ENCODE measurements at places on chromosomes 4 and X.

DNA sequence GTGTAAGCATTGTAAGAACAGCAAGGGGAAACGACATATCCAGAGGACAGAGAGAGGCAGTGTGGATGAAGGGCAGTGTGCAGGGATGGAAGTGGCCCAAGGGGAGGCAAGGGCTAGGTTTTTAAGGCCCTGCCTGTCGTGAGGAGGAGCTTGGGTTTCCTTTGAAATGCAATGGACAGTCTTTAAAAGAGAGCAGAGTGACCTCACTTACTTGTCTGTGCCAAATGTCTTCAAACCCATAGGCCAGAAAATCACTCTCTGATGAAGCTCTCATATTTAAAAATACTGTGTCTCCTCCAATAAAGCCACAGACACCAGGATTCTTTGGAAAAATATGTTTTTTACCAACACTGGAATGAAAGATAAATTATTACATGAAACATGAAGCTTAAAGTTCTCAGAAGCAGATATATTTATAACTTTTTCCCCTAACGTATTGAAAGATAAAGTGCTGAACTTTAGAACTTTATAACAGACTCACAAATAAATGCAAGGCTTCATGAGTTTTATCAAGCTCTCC, 19.2 kb upstream of the ATXN3L start:
- DNase-seq: no peak

DNA sequence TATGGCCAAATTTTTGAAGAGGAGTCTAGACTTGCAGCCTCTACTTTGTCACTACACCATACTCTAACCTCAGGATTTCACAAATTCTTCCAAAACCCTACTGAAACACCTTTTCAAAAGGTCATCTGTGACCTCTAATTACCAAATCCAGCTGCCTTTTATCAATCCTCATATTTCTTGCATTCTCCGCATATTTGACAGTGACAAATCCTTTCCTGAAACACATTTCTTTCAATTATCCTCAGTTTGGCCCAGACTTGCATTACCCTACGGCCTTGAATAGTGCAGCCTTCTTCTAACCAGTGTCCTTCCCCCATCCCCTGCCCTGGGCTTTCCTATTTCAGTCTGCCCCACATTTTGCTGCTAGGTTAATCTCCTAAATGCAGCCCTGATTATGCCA, 25.5 kb downstream of the MID2 start:
- no peak for DNase-seq

DNA sequence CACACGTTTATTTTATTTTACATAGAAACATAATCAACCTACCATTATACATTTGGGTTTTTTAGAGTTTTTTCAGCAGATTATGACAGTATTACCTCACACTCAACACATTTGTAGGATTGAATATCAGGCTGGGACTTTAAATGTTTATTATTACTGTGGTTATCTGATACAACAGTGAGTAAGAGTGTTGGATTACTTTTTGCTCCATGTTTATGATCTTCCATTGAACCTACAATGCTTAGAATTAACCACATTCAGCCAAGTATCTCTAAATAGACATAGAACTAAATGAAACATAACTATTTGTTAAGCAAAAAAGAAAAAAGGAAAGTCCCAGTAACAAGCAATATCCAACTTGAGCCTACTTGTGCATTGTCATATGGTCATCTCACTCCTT, 607.4 kb upstream of the PITX2 start:
- no peak for DNase-seq

DNA sequence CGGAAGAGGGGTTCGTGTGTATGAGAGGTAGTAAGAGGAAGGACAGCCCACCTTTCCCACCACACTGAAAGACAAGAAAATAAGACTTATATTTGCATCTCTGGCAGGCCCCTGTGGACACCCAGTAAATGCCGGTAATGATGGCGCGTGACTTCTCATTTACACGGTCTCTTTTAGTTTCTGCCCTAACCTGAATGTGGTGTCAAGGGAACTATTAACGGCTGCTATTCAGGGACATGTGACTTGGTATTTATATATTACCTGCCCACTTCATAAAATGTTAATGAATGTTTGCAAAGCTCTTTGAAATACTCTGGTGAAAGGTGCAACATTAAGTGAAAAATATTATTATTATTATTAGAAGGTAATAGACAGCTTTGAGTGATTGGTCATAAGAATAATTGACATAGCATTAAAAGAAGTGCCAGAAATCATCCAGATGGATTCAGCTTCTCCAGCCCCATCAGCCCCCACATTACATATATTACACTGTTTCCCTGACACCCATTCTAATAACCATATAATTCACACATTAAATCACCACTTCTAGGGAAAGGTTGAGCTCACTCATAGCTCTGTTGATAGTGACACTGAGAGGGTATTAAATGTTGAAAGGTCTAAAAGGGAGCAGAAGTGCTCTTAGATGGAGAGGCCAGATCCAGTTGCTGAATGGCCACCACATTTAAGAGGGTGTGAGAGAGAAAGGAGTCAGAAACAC, 83.0 kb upstream of the BEND4 start:
- DNase-seq: no peak

DNA sequence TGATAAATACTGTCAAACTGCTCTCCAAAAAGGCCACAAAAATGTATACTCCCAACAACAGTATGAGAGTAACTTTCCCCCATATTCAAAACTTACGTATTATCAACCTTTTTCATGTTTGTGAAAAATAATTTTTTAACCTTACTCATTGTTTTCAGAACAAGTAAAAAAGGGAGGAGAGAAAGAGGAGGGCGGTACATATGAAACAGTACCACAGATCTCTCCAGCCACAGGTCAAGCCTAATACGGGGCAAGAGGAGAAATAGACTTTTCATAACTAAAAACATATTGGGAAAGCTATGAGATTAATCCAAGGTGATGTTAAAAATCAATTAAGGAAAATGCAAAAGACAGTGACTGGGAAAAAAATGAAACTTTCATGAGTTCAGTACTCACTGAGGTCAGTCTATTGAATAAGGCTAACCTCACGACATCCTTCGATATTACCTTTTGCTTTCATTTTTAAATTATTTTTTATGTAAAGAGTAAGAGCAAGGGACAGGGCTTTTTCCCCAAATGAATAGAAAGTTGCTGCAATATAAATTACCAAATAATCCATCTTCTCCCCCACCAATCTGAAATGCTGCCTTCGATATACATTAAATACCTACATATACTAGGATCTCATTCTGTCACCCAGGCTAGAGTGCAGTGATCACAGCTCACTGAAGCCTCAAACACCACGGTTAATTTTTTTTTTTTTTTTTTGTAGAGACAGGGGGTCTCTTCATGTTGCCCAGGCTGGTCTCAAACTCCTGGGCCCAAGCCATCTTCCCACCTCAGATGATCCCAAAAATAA, 25.3 kb downstream of the FBXW7 start:
- DNase-seq: no peak

- DNase-seq: no peak
Observed at GRCh38 chr4:124555959-124556358, 156.6 kb downstream of the ANKRD50 start.

DNA sequence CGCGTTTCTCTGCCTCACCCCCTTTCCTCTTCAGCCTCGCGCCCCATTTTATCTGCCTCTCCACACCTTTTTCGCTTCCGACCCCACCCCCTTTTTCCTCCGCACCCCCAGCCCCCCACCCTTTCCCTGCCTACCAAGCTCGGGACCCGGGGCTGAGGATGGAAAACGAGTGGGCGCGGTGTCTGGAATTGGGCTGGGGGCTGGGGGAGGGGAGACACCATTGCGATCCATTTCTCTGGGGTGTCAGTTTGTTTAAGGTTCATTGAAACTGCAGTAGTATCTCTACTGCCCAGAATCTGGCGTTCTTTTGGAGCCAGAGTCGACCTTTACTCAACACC, 707 bp downstream of the SLC9A6 start:
- DNase-seq: no peak

DNA sequence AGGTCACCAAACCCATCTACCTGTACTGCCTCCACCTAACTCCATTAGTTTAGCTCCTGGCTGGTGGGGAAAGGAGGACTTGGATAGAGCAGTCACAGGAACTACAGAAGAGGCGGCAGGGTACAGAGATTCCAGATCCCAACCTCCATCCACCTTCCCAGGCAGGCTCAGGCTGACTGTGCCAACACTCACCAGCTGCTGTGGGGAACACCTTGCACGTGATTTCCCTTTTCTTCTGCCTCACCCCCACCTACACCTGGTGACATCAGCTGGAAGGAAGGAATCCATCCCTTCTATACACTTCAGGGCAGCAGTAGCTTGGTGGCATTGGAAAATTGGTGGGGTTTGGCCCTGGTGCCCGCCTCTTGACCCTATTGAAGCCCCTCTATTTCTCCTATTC, 41.5 kb downstream of the EFNB1 start:
- no peak for DNase-seq

DNA sequence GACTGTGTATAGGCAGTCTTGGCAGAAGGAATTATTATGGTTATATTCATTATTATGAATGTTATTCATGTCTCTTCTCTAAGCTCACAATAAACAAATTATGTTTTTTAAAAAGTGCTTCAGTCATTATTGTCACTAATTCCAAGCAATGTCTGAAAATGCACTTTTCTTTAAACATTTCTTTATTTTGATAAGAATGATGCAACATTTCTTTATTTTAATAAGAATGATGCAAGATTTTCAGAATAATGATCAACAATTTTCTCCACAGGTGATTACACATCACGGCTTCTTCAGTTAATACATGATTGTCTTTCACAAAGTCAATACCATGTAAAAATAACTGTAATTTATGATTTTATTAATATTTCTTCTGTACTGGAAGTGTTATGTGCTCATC, 22.7 kb downstream of the MAGEA4 start:
- DNase-seq: no peak

DNA sequence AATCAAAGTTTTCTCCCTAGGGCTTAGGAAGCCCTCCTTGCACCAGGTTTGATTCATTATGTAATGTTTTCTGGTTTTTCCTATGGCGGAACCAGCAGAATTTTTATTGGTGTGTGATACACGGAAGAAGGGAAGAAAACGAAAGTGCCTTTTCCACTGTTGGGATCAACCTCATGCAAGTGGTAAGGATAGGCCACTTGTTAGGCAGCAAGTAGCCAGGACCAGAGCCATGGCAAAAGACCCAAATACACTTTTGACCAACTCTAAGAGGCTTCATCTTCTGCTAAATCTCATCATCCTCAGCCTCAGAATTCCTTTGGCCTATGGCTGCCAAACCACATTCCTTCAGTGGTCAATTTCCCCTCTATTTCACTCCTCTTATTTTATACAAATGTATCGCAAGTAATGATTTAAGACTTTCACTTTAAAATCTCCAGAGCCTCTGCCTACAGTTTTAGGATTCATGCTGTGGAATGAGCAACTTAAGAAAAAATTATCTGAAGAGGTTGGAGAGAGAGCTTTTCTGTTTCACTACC, 21.2 kb downstream of the PPAT start:
- DNase-seq: no peak

DNA sequence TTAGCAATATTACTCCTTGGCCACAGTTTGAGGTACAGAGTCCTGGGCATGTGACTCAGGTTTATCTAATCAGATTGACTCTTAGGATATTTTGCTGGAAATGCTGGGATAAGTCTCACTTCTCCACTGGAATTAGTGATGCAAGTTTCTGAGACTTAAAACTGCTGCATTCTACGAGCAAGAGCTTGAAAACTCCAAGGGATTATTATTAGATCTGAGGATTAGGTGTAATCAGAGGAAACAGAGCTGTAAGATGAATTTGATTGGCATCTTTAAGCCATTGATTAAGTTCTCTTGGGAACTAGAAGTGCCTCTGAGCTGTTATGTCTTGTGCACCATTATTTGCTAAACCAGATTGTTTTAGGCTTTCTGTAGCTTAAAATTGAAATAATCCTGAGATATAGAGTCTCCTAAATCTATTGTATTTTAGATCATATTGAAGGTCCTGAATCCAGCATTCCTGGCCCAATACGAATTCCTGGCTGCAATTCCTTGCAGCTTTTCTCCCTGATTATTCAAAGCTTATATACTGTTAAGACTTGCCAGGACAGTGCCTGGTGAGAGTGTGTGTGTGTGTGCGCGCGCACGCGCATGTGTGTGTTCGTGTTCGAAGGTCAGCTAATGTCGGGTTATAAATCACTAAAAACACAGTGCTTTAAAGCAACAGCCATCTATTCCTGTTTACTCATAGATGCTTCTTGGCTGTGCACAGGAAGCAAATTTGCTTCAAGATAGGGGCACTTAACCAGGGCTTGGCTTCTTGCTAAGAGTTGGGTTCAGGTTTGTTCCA, 735.1 kb downstream of the STIM2 start:
- no peak for DNase-seq

GRCh38 chr4:138096384-138097062, 145.6 kb downstream of the SLC7A11 start:
- DNase-seq: no peak

DNA sequence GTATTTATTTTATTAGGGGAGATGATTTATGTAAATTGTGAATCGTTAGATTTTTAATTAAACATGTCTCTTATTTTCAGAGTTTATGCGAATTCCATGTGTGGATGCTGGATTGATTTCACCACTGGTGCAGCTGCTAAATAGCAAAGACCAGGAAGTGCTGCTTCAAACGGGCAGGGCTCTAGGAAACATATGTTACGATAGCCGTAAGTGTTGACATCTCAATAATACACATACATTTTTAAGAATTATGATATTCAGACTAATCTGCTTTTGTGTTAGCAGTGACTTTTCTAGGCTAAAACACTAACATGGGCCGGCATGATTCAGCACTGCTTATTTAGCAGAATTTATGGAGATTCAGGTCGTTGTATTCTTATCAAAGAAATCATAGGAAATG, 91.2 kb downstream of the RAP1GDS1 start:
- peak; percentile 64 for DNase-seq

DNA sequence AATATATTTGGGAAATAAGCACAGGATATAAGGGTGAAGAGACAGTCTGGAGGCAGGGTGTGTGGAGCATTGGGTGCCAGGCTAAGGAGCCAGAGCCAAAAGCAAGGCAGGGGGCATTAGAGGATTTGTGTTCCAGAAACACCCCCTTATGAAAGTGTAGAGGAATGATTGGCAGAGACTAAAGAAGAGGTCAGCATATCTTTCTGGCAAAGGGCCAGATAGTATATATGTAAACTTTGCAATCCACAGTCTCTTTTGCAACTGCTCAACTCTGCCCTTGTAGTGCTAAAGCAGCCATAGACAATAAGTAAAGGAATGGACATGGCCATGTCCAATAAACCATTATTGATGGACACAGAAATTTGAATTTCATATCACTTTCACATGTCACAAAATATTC, 3.6 kb upstream of the SLC9A6 start:
- DNase-seq: peak; percentile 61

GRCh38 chr4:141711211-141711610, 74.8 kb downstream of the IL15 start:
- DNase-seq: peak; percentile 65

DNA sequence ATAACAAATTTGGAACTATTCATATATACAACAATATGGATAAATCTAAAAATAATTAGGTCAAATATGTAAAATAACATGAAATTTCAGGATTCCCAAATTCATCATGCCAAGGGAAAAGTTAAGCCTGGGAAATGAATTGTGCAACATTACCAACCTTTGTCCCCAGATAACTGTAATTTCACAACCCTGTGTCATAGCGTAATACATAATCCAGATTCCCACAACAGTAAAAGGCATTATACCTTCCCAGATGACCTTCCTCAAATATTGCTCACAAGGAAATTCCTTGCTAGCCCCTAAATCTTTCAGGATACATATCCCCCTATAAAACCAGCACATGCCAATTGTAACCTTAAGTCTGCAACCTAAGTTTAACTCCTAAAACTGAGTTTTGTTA, 32.9 kb upstream of the RAB40A start:
- no peak for DNase-seq

GRCh38 chr4:153209410-153209809, 5.2 kb downstream of the TRIM2 start:
- no peak for DNase-seq

- no peak for DNase-seq
Observed at GRCh38 chr4:95021099-95021498, 263.3 kb downstream of the BMPR1B start.

- no peak for DNase-seq
Observed at GRCh38 chrX:152520653-152521052, 69.5 kb upstream of the GABRA3 start.

Data from hematopoietic multipotent progenitor cell treated with erythropoietin and hydrocortisone succinate and interleukin-3 and kit ligand, for 6 days (in vitro differentiated cells).